ENCODE measurements at places on chromosomes 12 and 14. TPM values are rescaled to one million over a fixed set of nuclear protein-coding genes. Genes with fewer than 3 reads are reported as not detected.

GRCh38 chr12:41174602-41175001, 13.5 kb upstream of the PDZRN4 start:
- no peak for DNase-seq

The PDE3A gene
- 0.07 TPM for total RNA-seq

DNA sequence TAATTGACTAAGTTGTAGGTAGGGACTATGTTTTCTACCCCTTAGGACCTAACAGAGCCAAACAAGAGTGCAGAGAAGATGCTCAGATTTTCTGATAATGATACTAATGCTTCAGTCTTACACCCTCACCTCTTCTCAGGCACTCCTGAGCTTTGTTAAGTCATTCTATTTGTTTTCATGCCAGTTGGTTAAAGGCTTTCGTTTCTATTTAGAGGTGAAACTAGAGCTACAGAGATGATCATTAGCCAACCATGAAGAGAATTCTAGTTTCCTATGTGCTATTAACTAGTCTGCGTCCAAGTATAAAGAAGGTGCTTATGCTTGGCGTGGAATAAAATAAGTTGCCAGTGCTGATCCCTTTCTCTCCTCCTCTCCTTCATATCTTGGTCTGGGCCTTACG, 34.6 kb upstream of the PYGL start:
- DNase-seq, result no peak

DNA sequence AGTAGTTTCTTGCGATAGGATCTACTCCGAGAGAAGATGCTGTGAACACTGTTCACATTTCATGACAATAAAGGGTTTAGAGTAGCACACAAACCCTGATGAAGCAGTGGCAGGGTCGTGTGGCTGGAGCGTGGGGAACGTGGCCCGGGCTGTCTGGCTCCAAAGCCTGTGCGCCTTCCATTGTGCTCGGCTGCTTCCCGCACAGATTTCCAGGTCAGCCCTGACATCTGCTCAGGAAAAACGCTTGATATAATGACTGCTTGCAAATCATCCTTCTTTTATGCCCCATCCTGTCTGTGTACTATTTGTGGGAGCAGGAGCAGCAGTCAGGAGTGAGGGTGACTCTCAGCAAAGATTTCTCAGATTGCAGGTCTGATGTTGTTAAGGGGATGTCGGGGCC, 78.6 kb downstream of the EML1 start:
- no peak for DNase-seq

The PCED1B gene
- 49.9 TPM for total RNA-seq

- DNase-seq, result no peak
These were observed 535.3 kb downstream of the GALC start for GRCh38 chr14:87457720-87458119.

DNA sequence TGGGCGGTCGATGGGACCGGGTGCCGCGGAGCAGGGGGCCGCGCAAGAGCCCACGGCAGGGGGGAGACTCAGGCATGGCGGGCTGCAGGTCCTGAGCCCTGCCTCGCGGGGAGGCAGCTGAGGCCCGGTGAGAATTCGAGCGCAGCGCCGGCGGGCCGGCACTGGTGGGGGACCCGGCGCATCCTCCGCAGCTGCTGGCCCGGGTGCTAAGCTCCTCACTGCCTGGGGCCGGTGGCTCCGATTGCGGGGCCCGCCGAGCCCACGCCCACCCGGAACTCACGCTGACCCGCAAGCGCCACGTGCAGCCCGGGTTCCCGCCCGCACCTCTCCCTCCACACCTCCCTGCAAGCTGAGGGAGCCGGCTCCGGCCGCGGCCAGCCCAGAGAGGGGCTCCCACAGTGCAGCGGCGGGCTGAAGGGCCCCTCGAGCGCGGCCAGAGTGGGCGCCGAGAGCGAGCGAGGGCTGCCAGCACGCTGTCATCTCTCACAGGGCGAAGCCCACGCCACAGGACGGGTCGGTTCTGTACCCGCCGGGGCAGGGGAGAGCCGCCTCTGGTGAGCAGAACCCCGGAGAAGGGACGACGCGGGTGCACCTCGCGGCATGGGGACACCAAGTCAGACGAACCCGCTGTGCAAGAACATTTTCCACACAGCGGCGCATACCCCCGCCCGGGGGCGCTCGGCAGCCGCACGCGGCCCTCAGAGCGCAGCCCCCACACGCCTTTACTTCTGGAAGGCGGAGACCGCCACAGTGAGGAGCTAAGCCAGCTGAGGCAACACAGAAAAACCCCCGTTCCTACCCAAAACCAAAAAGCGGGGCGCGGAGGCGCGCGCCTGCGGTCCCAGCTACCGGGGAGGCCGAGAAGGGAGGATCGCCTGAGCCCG, 1.2 kb upstream of the SIVA1 start:
- DNase-seq, result no peak

DNA sequence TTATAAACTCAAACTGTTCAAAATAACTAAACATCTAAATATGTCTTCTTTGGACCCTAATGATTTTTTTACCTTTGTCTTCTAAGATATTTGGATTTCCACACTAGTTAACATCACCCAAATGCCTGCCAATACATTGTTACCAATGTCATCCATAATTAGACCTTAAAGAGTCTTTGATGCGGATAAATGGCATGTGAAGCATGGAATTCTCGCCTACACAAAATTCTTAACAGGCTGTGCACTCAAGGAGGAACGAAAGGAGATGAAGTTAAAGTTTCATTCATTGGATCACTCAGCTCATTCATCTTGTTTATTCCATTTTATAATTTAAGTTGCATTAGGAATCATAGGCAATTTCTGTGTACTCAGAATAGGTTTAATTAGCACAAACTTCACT, 219.7 kb downstream of the ACSS3 start:
- no peak for DNase-seq

- no peak for DNase-seq
These were observed 166.7 kb downstream of the ITPR2 start for GRCh38 chr12:26666286-26666685.

The AVPR1A gene
- total RNA-seq, result not detected

DNA sequence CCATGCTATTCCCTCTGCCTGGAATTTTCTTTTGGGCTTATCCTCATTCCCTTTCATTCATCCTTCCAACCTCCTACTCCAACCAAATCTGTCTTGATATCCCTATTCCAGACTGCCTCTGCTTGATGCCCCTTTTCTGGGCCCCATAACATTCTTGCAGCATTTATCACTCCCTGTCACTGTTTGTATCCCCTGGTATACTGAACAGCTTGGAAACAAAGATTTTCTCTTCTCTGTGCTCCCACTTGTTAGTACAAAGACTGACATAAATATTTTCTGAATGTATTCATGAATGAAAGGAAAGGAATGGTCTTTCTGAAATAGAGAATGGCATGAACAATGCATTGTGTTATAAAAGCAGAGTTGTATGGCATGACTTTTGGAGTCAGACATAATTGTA, 7.5 kb downstream of the IRAK4 start:
- DNase-seq, result no peak

DNA sequence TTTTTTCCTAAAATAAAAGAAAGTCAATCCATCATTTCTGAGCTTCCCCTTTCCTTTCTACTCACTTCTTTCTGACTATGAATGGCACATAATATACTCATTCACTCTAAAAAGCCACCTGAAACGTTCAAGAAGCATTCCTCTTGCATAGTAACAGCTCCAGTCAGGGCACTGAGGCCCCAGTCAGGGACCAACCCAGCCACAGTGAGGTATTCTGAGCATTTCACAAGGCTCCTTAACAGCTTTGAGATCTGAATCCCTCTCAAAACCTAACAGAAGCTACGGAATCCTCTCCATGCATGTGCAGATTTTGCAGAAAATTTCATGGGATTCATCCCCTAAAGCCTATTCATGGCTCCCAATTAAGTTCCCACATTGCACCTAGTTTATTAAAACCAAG, 23.2 kb downstream of the NT5DC3 start:
- no peak for DNase-seq

The IQSEC3 gene
- 0.44 TPM for total RNA-seq

GRCh38 chr12:3205742-3206519, 128.8 kb downstream of the TSPAN9 start:
- DNase-seq, result no peak

DNA sequence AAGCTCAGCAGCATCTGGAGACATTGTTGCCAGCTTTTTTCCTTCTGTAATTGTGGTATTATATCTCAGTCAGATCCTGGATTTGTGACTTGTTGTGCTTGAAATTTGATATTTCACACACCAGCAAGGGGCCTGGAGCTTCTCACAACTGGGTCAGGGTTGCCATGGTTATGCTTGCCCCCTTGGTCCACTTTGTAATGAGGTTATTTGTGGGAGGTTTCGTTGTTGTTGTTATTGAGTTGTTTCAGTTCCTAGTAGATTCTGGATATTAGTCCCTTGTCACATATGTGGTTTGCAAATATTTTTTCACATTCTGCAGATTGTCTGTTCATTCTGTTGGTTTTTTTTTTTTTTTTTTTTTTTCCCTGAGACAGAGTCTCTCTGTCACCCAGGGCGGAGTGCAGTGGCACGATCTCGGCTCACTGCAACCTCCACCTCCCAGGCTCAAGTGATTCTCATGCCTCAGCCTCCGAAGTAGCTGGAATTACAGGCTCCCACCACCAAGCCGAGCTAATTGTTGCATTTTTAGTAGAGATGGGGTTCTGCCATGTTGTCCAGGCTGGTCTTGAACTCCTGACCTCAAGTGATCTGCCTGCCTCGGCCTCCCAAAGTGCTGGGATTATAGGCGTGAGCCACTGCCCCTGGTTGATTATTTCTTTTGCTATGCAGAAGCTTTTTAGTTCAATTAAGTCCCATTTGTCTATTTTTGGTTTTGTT, 80.6 kb upstream of the ETV6 start:
- DNase-seq, result no peak

DNA sequence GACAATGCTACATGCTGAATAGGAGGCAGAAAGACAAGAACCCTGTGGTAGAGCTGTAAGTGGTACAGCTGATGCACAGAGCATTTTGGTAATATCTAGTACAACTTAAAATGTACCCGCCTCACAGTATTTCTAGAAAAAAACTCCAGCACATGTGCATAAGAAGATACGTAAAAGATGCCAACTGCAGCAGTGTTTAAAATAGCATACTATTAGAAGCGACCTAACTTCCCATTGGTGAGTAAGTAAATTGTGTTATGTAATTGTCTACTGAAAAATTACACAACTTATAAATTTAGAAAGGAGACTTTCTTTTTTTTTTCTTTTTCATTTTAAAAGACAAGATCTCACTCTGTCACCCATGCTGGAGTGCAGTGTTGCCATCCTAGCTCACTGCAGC, 114.3 kb upstream of the CAND1 start:
- no peak for DNase-seq

The PRPF40B gene
- total RNA-seq, result 13.3 TPM

- no peak for DNase-seq
These were observed 4.7 kb upstream of the CREBL2 start for GRCh38 chr12:12606781-12607589.

DNA sequence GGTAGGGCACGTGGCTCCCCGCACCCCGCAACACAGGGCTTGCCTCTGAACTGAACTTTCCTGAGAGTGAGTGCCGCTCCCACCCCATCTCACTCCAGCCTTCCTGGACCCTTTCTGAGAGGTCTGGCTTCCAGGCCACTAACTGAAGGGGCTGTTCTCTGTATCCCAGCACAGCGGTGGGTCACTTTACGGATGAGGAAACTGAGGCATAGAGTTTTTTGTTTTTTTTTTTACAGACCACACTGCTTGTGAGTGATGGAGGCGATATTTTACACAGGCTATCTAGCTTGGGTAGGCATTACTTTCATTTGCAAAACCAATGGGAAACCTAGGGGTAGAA, 1.2 kb upstream of the TGFB3 start:
- DNase-seq, result no peak

- DNase-seq, result no peak
These were observed 45.1 kb downstream of the ARID2 start for GRCh38 chr12:45774508-45775162.

- no peak for DNase-seq
These were observed 324 bp downstream of the CALCOCO1 start for GRCh38 chr12:53726946-53727309.

- no peak for DNase-seq
These were observed 49.3 kb downstream of the DLK1 start for GRCh38 chr14:100775831-100776591.

GRCh38 chr12:41213107-41213506, 25.0 kb downstream of the PDZRN4 start:
- no peak for DNase-seq

DNA sequence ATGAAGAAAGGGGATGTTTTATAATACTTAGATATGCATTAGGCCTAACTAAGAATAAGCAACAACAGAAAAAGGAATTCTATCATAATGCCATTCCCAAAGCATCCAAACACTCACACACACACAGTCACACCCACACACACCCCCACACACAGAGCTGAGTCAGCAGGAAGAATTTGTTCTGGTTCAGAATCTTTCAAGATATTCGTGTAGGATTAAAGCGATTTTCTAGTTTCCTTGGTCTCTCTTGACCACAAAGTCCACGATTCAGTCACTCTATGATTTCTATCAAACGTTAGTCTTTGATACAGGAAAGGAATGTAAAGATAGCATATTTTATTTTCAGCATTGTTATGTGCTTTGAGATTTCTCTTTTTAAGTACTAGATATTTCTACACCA, 382.6 kb upstream of the DCN start:
- no peak for DNase-seq

GRCh38 chr12:111642681-111643426, 42.9 kb downstream of the BRAP start:
- DNase-seq, result no peak

The PDZRN4 gene
- not detected for total RNA-seq

DNA sequence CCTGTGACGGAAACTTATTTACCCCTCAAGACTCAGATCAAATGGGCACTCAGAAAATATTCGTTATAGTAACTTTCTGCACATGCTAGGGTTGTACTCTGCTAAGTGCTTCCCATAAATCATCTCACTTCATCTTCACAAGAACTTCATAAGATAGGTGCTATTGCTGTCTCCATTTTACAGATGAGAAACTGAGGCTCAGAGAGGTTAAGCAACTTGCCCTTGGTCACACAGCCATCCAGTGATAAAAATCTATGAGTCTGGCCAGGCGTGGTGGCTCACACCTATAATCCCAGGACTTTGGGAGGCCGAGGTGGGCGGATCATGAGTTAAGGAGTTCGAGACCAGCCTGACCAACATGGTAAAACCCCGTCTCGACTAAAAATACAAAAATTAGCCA, 33.2 kb upstream of the LHX5 start:
- DNase-seq, result no peak

- DNase-seq, result no peak
These were observed 5.7 kb upstream of the SLC35F4 start for GRCh38 chr14:57871459-57872080.
